ENCODE measurements at places on chromosomes 12 and 14.
A peak's percentile ranks its signal among the peaks of the same experiment; 100 is the strongest.

DNA sequence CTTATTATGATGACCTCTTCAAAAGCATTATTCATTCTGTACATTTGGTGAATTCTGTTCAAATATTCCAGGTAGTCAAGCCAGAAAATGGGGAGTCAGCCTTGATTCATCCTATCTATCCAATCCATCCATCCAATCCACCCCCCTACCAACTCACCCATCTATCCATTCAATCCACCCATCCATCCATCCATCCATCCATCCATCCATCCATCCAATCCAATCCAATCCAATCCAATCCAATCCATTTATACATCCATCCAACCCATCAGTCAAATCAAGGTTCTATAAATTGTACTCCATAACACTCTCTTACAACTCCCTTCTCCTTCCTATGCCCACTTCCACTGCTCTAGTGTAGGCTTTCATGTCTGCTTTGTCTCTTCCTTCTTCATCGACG lies 35.8 kb upstream of the GRIP1 start:
- no peak for DNase-seq

- DNase-seq, result no peak
Observed at GRCh38 chr12:31117203-31118011, 43.7 kb downstream of the DDX11 start.

- no peak for DNase-seq
Observed at GRCh38 chr12:10154145-10154496, 17.8 kb downstream of the OLR1 start.

DNA sequence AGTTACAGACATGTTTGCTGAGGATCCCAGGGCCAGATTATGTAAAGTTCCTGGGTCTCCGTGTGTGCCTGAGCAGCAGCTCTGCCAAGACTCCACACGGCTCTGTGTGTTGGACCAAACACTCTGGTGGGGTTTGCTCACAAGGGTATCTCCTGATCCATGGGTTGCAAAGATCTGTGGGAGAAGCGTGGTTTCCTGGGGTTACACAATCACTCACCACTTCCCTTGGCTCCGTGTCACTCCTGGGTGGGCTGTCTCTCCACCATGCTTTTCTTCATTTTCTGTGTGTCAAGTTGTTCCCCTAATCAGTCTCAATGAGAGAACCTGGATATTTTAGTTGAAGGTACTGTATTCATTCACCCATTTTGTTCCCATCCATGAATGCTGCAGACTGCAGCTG lies 1088.8 kb downstream of the FSCB start:
- no peak for DNase-seq

DNA sequence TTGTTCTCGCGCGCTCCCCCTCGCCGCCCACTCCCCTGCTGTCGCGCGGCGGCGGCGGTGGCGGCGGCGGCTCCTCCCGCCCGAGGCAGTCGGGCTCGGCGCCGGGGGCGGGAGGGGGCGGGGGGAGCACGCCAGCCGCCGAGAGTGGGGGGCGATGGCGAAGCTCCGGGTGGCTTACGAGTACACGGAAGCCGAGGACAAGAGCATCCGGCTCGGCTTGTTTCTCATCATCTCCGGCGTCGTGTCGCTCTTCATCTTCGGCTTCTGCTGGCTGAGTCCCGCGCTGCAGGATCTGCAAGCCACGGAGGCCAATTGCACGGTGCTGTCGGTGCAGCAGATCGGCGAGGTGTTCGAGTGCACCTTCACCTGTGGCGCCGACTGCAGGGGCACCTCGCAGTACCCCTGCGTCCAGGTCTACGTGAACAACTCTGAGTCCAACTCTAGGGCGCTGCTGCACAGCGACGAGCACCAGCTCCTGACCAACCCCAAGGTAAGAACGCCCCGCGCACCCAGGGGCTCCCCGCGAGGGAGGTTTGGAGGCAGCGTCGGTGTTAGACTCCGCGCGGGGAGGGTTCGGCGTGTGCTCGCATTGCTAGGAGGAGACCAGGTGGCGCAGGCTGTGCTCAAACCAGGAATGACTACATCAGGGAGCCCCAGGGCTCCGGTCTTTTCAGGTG lies 629 bp downstream of the KCNMB4 start:
- DNase-seq, result peak; percentile 70

Data from nucleus accumbens (tissue), 56 donors.